ENCODE measurements at places on chromosomes 2 and 18.
A peak's percentile ranks its signal among the peaks of the same experiment; 100 is the strongest.

DNA sequence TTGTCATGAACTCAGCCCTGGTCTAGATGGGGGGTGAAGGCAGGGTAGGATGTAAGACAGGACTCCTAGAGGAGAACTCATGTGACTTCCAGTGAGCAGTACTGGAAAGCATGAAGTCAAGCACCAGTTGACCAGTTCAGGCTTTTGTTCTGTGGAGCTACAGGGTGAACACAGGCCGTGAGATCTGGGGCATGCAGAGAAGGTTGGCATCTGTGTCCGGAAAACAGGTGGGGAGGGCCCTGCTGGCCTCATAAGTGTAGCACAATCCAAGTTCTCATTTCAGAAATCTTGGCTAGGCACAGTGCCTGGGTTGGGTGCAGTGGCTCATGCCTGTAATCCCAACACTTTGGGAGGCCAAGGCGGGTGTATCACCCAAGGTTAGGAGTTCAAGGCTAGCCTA, 50.9 kb upstream of the SPATS2L start:
- no peak for DNase-seq

DNA sequence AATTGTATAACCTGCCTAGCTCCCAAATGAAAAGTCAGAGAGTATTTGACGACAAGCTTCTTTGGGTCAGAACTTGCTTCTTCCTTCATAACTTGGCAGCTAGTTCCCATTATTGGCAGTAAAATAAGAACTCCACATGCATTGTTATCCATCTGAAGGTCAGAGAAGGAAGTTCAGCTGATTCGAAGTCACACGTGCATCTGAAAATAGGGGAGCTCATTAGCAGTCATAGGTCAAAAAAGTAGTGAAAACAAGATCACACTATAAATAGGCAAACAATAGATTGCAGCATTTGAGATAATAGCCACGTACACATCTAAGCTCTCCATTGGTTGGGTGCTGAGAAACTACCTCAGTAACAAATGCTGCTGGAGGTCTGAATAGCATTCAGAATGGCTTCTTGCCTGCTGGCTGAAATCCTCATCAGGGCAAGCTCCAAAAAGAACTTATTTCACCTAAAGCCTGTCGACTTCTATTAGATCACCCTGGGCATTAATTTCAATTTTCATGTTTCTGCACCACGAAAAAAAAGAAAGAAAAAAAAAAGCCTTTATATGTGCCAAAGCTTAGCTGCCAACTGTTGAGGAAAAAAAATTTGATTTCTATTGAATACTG, 1492.9 kb upstream of the CELF4 start:
- DNase-seq = no peak

DNA sequence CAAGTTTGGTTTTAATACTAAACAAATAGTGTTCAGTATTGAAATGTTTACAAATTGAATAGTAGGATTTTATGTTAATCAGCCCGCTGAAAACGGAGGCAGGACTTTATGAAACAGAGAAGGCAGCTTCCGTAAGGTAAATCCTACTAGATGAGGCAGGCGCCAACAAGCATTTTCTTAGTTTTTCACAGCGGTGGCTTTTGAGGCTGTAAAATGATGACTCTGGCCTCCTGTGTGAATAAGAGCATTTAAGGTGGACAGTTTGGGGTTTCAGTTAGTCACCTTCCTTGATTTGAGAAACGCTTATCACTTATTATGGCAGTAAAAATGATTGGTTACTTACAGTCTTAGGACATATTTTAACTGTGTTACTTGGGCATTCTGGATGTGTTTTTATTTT, 212.9 kb downstream of the PTGR3 start:
- DNase-seq = no peak

DNA sequence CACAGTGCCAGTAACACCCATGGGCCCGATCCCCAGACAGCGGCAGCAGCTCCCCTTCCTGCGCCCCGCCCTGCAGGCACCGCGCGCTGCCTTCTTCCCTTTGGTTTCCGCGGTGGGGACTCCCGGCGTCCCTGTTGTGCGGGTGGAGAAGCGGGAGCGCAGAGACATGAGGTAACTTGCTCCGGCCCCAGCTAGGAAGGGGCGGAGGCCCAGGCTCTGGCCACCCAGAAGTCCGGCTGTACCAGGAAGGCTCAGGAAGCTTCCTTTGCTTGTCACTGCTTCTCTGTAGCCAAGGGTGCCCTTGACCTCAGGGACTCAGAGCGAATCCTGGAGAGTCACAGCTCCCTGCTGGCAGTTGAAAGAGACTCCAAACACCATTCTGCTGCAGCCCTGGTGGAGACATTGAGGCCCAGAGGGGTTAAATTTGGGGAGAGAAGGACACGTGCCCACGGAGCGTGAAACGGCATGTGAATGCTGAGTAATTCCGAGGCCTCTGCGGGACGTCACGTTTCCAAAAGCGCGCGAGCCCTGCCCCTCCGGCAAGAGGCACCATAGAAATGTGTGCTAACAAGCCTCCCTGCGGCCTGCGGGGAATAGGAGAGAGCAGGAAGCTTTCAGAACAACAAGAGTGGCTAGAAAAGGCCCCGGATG, 6.7 kb upstream of the ADCY3 start:
- DNase-seq = no peak

GRCh38 chr2:30511122-30512083, 64.4 kb downstream of the LCLAT1 start:
- DNase-seq = peak; percentile 75

GRCh38 chr2:48787580-48787979, 32.1 kb upstream of the LHCGR start:
- DNase-seq = no peak

DNA sequence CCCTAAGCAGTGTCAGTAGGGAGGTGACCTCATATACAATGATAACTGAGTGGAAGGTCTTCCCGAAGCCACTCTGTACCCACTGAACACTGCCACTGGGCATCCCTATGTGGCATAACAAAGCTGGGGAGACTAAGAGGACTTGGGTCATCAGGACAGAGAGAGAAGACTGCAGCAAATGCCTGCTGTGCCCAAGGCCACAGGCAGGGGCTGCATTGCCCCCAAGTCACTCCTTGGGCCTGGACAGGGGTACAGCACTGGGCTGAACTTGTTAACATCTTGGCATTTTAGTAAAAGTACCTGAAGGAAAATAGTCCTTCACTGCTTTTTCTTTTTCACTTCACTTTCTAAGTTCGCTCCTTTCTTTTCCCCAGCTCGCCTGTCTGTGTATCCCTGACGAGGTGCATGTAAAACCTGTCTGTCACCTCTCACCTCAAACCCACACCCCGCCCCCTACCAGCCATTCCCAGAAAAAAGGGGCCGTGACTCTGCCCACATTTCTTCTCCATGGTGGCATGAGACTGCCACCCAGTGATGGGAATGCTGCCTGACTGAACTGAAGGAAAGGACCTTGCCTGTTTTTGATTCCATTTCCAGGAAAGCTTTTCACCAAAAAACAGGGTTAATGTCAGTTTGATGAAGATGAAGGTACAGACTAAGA, 62.9 kb downstream of the MTHFD2 start:
- peak; percentile 69 for DNase-seq

DNA sequence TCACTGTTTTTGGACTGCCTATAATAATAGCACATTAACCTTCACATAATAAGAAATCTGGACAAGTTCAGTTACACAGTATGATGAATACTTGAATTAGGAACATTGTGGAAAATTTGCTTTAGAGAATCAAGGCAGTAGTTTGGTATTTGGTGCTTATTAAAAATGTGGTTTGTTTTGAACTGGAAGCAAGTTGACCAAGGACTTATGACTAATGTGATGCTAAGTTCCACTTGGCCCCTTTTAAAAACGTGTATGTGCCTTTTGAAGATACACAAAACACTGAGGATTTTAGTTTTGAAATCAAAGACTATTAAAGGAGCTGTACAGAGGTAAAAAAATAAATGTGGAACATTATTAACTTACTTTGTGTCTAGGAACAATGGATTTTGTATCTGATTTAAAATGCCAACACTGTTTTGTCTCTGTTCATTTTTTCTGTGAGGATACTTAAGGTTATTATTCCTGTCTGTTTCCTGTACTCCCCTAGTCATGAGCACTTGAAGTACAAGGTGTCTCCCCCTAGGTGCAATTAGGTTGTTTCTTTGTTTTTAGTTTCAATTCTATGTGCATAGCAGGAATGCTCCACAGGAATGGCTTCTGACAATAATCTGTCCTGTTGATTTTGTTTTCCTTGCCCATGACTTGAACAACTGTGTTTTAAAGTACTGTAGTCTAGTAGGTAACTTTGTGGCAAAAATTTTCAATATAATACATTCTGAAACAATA, 49.6 kb upstream of the PTH2R start:
- DNase-seq = no peak

- DNase-seq = no peak
Measured at GRCh38 chr2:151306621-151307020, 17.2 kb upstream of the NMI start.

DNA sequence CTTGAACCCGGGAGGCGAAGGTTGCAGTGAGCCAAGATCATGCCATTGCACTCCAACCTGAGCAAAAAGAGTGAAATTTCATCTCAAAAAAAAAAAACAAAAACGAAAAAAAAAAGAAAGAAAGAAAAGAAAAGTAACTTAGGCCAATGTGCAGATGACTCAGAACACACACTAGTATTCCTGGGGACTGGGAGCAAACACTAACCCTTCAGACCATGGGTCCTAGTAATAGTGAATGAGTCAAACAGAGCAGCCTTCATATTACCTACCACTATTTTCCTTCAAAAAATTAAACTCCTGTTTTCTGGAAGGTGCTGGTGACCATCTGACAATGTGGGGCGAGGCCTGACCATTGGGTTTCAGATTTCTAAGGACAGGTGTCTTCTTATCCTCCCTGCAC, 253.4 kb downstream of the PIEZO2 start:
- no peak for DNase-seq

- peak; percentile 51 for DNase-seq
Measured at GRCh38 chr2:10413991-10414451, 34.1 kb downstream of the ODC1 start.

DNA sequence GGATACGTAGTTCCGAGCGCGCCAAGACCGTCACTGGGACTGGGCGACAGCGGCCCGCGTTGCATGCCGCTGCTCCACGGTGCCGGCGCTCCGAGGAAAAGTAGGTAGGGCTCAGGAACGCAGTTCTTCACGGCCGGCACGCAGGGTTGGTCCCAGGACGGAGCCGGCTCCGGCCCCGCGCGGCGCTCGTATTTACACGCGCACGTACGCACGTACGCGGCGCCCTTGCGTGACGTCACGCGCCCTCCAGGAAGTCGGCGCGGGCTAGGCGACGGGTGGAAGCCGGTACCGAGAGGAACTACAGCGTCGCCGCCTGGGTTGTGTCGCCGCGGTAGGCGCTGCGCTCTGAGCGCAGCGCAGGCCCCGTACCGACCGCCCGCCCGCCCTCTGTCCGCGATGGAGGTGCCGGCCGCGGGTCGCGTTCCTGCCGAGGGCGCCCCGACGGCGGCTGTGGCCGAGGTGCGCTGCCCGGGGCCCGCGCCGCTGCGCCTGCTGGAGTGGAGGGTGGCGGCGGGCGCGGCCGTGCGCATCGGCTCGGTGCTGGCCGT, at the start of gene CTDP1:
Gene CTDP1 (plus strand): TSS at position 252 of the 548 bp plus-strand sequence. CDS start 145 bp downstream, at position 397.
- DNase-seq = peak; percentile 69

DNA sequence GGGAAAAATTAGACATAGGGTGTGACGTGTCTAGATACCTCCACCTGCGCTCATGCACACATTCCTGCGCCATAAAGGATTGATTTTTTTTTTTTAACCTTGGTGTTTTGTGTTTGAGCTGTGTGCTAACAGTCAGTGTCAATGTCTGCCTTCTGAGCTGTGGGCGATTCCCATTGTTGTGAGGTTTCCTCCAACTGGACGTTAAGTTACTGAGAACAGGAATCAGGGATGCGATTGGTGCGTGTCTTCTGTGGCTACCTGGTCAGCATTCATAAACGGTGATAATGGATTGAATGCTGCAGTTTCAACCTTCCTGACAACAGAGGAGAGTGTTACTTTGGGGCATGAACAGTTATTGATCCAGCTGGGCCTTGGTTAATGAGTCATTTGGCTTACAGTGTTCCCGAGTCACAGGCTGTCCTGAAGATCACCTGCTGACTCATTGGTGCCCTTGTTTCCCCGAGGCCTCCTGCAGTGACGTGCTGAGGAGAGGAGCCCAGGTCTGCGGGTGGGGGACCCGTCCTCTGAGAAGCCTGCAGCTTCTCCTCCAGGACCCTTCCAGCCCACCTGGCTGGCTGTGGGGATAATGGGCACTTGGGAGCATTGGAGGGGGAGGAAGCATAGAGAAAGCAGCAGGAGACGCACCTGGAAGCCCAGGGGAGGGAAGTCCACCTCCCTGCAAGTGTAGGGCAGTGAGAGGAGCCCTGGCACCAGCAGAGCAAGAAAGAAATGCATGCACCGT, 25.8 kb upstream of the CABYR start:
- DNase-seq = no peak

- DNase-seq = no peak
Measured at GRCh38 chr2:142462306-142462705, 331.5 kb upstream of the LRP1B start.

- DNase-seq = no peak
Measured at GRCh38 chr2:183034806-183035205, 3.5 kb downstream of the NCKAP1 start.

DNA sequence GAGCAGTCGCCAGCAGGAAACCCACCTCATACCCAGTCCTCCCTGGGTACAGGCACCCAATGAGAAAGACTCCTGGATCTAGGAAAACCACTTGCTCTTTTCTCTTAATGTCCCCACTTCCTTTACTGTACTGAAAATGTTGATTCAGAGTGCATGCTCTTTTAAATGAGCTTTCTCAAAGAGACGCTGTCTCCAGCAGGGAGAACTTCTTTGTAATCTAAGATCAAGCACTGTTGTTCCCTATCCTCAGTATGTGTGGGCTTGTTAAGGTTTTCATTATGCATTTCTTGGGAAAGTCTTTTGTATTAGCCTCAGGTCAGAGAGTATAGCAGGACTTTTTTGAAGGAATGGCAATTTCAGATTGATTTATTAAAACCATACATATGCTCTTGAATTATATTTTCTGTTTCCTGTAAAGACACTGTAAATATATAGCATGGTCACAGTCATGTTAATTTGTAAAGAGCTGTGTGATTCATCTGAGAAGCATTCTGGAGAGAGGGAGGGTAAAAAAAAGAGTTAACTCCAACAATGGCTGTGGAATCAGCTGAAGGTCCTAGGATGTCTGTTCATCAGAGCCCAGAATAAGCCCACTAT, 178.1 kb downstream of the MGAT5 start:
- DNase-seq = no peak

Measured in NCI-H2171 treated with DMSO at 0.1 percent for 48 hours (cell line).